ENCODE measurements at places on chromosomes 2 and 18.

GRCh38 chr2:44578471-44579093 is 216.8 kb downstream of the CAMKMT start:
- no peak for DNase-seq

- no peak for DNase-seq
These were observed 504.8 kb upstream of the LRATD1 start for GRCh38 chr2:14127765-14128164.

GRCh38 chr18:13306583-13306982 is 88.0 kb downstream of the LDLRAD4 start:
- DNase-seq: no peak

GRCh38 chr2:207072571-207072970 is 93.2 kb downstream of the KLF7 start:
- no peak for DNase-seq

Data from stimulated activated CD8-positive, alpha-beta memory T cell treated with anti-CD3 and anti-CD28 coated beads, Interleukin-15, amount 100 ng/mL, for 1 hour (primary cell).